Stimulated activated memory B cell treated with anti-CD40 and anti-IgM and Interleukin-4, amounts not matched to agents 10 μg/mL and 1 μg/mL and 100 μg/mL, for 72 hours (primary cell): ENCODE measurements at places on chromosomes 2 and 18.

DNA sequence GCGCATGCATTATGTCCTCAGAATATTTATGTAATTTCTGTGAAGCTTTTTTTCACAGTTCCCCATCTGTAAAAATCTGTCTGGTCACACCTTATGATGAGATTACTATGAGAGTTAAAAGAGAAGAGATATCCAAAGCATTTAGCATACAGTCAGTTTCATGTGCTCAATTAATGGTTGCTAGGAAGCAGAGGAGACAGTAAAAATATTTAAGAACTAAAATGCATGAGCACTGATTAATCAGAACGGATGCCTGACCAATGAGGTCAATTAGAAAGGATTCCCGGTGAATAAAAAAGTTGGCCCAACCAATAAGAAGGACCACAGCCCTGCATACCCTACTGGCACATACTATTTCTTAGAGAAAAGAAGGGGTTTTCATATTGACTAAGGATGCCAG, 12.0 kb upstream of the CRIM1 start:
- no peak for ATAC-seq

DNA sequence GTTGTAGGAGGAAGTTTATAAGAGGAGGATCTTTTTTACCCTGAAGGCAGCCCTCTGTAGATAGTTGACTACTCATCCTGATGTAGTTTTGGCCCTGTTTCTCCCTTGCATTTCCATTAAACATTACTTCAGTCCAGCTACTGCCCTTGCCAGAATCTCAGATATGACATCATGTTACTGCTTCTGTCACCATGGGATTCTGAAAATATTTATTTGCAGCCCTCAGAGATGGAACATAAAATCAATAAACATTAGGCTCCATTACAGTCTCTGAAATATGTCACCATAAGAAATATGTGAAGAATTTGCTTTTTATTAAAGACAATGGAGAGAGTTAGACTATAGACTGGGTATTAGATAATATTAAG, 68.7 kb upstream of the STK39 start:
- ATAC-seq = no peak

DNA sequence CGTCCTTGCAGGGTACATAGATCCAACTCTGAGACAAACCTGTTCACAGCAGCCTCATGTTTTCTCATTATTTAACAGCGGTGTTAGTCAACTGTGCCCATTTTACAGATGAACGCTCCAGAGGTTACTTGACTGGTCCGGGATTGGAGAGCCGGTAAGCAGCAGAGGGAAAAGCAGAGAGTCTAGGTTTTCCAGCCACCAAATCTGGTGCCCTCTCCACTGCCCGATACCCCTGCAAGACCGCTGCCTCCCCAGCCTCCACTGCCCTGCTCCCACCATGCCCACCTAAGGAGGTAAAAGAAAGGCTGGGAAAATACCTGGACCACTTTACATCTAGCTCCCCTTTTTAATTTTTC, 51.5 kb downstream of the EIPR1 start:
- no peak for ATAC-seq

DNA sequence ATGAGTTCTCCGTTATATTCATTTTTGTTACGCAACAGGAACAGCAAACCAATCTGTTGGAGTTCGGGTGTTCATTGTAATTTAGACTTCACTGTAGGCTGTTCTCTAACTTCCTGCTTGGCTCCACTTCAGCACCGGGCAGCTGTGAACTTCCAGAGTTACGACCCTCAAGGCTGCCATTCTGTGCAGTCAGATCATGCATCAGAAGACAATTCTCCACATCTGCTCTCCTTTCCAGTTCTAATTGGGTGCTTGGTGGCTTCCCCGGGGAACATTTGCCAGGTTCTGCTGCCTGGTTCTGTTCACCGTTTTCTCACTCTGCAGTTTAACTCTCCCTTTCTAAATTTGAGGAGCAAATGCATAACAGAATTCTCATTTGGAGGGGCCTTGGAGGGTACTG, 237.7 kb downstream of the NYAP2 start:
- ATAC-seq = no peak

DNA sequence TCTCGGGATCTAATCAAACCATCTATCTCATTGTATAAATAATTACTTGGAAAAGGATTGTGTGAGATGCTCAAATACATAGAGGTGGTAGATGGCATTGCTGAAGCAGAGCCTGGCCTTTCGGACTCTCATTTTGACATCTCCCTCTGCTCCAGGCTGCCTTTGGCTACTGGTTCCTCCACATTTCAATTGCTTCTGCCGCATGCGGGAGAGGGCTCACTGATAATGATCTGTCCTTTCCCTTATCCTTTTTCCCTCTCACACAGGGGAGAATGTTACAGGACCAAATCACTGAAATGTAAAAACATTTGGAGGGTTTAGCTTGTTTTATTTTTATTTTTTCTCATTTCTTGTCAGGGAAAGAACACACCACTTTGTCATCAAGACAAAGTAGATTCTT, 380.6 kb upstream of the UBE2E3 start:
- ATAC-seq = no peak

DNA sequence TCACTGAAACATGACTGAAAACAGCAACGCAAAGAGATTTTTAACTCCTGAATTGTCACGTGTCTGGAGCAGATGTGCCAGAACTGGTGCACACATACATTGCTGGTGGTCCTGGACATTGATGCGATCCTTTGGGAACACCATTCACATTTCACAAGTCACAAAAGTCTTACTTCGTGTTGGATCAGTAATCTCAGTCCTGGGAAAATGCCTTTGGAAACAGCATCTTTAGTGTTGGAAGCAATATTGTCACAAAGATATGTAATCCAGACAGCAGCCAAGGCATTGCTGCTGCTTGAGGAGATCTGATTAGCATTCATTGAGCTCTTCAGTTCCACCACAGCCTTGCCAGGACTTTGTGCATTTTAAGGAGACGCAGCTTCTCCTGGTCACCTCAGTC, 126.2 kb upstream of the SH3BP4 start:
- no peak for ATAC-seq

DNA sequence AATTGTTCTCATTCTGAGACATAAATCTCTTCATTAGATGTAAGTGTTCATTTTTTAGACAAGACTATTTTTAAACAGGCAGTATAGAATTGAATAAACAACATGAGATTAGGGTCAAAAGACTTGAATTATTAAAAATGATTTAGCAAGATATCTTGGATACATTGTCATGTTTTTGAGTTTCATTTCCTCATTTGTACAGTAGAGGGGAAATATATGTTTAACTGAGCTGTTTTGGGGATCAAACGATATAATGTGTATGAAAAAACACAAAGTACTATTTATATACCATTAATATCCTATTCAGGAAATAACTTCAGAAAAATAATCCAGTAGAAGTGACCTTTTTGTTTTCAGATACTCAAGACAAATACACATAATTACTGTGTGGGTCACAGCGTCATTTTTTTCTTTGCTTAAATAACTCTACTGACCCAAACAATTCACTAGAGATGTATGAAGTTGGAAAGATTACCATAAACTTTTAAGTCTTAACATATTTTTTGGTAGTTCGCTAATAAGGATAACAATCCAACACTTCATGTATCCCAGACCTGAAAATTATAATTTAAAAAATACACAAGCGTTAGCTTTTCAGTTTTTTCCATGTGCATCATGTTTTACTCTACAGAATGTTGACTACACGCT, 896 bp upstream of the ASXL3 start:
- ATAC-seq = no peak

DNA sequence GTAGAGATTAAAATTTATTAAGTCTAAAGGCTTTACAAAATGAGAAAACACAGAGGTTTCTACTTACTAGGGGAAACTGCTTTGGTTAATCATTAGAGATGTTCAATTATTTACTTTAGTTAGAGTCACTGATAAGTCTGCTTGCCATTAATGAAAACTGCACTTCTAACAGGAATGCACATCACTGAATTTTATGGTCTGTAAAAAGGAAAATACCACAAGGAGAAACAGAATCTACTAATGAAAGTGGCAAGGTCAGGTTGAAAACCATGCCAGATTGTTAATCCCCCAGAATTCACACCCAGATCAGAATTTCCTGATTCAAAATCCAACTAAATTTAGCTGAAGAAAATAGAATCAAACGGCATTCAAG, 90.5 kb upstream of the GRB14 start:
- no peak for ATAC-seq

- ATAC-seq = peak; percentile 68
These were observed 26.6 kb downstream of the METTL8 start for GRCh38 chr2:171407030-171407675.

DNA sequence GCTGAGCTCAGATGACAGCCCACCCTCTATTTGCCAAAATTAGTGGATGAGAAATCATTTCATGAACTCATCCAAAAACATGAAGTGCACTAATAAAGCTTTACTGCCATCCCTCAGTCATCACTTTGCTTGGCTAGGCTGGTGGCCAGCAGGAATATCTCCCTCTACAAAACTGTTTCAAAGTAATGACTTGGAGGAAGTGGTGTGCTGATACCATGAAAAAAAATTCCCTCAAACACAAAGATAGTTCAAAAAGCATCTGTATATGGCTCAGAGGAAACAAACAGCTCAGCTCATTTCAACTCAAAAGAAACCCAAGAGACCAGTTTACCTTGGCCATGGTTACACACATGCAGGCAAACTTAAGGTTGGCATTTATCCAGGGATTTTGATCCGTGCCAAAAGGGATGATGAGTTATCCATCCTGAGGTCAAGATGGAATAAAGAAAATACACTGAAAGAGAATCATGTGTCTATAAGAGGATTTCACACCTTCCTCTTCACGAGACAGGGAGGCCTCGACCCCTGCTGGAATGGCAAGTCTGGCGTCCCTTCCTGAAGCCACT, 18.4 kb upstream of the WIPF1 start:
- ATAC-seq = peak; percentile 60

- peak; percentile 68 for ATAC-seq
These were observed 96.5 kb downstream of the EPB41L5 start for GRCh38 chr2:120109186-120110061.

- no peak for ATAC-seq
These were observed 38.5 kb downstream of the ROCK2 start for GRCh38 chr2:11305958-11306357.

DNA sequence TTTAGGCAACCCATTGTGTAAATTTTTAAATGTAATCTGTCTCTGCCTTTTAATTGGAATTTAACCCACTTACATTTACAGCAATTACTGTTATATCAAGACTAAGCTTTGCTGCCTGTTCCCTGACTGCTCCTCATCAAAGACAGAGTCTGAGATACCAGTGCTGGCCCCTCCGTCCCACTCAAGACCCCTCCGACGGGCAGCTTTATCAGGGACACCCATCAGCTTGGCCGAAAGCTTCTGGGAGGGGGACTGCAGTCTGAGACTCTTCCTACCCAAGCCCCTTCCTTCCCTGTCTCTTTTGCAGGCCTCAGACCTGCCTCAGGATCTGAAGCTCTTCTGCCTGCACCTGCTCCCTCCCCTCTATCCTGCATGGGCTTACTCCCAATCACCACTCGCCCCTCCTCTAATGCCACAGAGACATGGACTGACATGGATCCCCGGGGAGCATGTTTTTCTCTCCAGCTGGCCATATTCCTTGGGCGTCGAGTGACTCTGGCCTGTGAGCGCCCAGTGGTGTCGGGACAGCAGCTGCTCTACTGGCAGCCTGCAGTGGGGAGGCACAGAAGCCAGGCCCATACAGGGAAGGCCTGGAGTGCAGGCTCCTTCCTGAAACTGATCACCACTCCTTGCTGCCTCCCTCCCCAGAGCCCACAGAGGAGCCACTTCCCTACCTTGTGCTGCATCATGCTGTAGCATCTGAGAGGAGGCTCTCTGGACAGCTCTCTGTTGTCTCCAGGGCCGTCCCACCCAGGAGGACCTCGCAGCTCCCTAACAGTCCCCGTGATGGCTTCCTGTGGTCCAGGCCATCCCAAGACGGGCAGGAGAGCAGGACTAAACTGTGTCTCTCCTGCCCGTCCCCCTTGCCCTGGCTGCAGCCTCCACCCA, 3.7 kb upstream of the KIF1A start:
- ATAC-seq = no peak

DNA sequence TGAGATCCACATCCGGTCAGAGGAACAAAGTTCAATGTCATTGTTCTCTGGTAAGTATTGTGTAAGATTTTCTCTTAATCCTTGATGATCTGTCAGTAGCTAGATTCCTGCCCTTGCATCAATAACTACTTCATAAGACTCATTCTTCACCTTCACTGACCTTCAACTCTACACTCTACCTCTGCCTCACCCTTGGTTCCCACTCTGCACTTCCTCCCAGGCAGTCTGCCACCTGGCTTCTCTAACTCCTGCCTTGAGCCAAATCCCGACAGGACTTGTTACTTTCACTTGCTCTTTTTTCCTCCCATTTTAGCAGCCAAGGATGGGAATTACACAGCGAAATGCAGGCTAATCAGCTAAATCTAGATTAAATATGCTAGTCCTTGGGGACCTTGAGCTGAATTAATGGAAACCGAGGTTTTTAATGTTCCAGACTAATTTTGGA, 190.7 kb downstream of the DLGAP1 start:
- ATAC-seq = no peak

- ATAC-seq = no peak
These were observed 145.4 kb downstream of the FAM210A start for GRCh38 chr18:13580991-13581390.

DNA sequence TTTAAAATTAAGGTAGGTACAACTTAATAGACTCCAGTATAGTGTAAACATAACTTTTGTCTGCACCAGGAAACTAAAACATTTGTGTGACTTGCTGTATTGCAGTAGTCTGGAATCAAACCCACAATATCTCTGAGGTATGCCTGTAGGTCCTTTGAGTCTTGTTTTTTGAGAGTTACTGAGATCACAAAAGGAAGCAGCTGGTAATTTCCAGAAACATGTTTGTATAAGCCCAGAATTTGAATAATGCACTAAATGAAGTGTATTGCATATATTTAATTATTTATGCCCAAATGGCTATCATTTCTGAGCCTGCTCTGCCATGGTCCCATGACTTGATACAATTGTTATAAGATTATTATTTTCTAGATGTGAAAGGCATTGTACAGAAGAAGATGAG, 143.3 kb upstream of the LYPD6 start:
- no peak for ATAC-seq

DNA sequence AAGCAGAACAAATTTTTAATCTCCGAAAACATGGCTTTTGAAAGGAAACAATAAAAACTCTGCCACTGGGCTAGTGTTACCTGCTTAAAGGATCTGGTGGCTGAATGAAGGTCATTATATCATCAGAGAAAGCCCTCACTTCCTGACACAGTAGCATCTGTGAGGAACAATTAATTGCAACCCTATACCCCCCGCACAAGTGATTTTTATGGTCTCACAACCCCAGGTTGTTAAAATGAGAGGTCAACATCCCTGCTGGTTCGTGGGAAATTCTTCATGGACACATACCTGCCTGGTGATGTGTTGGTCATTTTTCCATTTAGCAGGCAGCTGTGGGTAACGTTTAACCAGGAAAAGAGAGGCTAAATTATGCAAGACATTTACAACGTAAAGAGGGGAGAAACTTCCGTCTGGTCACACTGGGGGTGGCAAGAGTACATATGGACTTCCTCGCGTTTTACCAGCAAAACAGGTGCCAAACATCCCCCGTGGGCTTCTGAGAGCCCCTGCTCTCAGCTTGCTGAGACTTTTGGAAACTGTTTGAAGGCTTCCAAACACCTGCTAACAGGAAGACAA, 29.2 kb downstream of the NIFK start:
- no peak for ATAC-seq
